ENCODE measurements at places on chromosomes 1 and 21.
A peak's percentile ranks its signal among the peaks of the same experiment; 100 is the strongest.

GRCh38 chr1:159937054-159937750 is 8.2 kb downstream of the IGSF9 start:
- no peaks in the 10 kb centered on the region for H3K27me3 ChIP-seq
- no peaks in the 10 kb centered on the region for H3K36me3 ChIP-seq
- DNase-seq: peak; percentile 74

DNA sequence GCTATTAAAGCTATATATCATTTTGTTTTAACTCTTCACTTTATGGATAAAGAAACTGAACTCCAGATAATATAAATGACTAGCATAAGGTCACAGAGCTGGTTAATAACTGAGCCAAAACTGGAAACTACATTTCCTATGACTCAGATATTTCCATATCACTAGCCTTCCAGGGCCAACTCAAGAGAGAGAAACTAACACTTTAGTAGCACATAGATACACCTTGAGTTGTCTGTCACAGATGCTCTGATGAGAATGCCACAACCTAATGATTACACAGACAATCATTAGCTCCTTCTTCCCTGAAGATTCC is 40.7 kb downstream of the NME7 start:
- no peaks in the 10 kb centered on the region for H3K27me3 ChIP-seq
- H3K4me1 ChIP-seq: no peaks in the 10 kb centered on the region
- H3K36me3 ChIP-seq: no peaks in the 10 kb centered on the region
- no peak overlapping the region for H3K4me3 ChIP-seq
- no peak for DNase-seq
- no peak overlapping the region for H3K27ac ChIP-seq

DNA sequence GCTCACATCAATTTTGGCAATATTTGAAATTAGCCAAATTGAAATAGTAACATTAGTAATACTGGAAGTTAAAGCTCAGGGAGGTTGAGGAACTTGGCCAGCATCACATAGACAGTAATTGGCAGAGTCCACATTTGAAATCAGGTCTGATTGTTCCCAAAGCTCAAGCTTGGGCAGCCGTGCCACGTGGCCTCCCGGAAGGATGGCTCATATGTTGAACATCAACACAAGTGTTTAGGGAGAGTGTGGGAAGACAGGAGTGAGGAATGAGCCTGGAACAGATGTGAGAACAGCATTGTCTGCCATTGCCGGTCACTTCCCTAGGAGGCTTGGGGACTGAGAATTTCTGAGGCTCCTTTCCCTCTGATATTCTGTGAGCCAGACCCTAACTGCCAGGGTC is 40.2 kb upstream of the RBM15 start:
- H3K36me3 ChIP-seq: no peaks in the 10 kb centered on the region
- no peak overlapping the region for H3K4me3 ChIP-seq
- H3K27me3 ChIP-seq: no peaks in the 10 kb centered on the region
- H3K27ac ChIP-seq: no peak overlapping the region

GRCh38 chr1:52569449-52570210 is 16.7 kb upstream of the TUT4 start:
- no peaks in the 10 kb centered on the region for H3K4me1 ChIP-seq
- no peaks in the 10 kb centered on the region for H3K27me3 ChIP-seq
- H3K4me3 ChIP-seq: no peak overlapping the region

GRCh38 chr1:184802354-184803179 is 47.9 kb upstream of the EDEM3 start:
- H3K27me3 ChIP-seq: no peaks in the 10 kb centered on the region
- H3K4me3 ChIP-seq: no peak overlapping the region
- no peaks in the 10 kb centered on the region for H3K4me1 ChIP-seq
- no peak for DNase-seq
- H3K36me3 ChIP-seq: no peaks in the 10 kb centered on the region

GRCh38 chr1:54989968-54990810 is 8.5 kb upstream of the BSND start:
- H3K36me3 ChIP-seq: no peaks in the 10 kb centered on the region
- H3K27ac ChIP-seq: peak overlapping the region; percentile 46
- no peaks in the 10 kb centered on the region for H3K27me3 ChIP-seq
- H3K4me1 ChIP-seq: peaks cover 7% of the 10 kb centered on the region
- no peak overlapping the region for H3K4me3 ChIP-seq

GRCh38 chr21:31931644-31932469 is 59.0 kb downstream of the HUNK start:
- H3K27me3 ChIP-seq: no peaks in the 10 kb centered on the region
- no peaks in the 10 kb centered on the region for H3K4me1 ChIP-seq
- H3K4me3 ChIP-seq: no peak overlapping the region
- DNase-seq: no peak
- H3K36me3 ChIP-seq: no peaks in the 10 kb centered on the region
- no peak overlapping the region for H3K27ac ChIP-seq

DNA sequence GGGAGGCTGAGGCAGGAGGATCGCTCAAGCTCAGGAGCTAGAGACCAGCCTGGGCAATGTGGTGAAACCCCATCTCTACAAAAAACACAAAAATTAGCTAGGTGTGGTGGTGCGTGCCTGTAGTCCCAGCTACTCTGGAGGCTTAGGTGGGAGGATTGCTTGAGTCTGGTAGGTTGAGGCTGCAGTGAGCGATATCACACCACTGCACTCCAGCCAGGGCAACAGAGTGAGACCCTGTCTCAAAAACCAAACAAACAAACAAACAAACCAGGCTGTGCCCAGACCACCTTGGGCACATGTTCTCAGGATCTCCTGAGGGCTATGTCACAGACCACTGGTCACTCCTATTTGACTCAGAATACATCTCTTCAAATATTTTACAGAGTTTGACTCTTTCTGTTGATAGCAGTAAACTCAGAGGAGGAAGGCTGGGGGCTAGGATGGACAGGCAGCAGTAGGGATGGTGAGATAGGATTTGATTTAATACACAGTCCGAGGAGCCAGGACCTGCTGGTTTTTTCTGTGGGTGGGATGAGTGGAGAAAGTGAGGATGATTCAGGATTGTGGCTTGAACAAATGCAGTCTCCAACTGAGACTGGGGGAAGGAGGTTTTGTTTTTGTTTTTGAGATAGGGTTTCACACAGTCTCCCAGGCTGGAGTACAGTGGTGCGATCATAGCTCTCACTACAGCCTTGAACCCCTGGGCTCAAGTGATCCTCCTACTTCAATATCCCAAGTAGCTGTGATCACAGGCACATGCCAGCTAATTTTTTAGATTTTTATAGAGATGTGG is 46.5 kb downstream of the OLFML3 start:
- no peaks in the 10 kb centered on the region for H3K27me3 ChIP-seq
- no peaks in the 10 kb centered on the region for H3K36me3 ChIP-seq
- H3K4me3 ChIP-seq: no peak overlapping the region
- H3K27ac ChIP-seq: no peak overlapping the region
- DNase-seq: no peak
- H3K4me1 ChIP-seq: no peaks in the 10 kb centered on the region

DNA sequence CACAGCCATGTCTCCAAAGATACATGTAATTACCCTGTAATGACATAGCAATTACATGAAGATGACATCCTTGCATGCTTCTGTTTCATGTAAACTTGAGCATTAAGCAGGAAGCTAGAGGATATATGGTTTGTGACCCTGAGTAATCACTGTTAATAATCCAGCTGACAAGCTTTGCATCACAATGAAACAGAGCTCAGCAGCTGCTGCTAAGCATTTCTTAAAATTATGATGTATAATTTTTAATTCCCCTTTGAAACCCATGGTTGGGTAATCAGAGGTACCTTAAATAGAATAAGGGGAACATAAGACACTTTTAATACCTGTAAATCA is 293.5 kb downstream of the NTNG1 start:
- H3K27me3 ChIP-seq: no peaks in the 10 kb centered on the region
- no peaks in the 10 kb centered on the region for H3K36me3 ChIP-seq
- H3K4me1 ChIP-seq: no peaks in the 10 kb centered on the region
- DNase-seq: no peak
- no peak overlapping the region for H3K4me3 ChIP-seq

GRCh38 chr21:46145840-46146691 is 9.3 kb downstream of the FTCD start:
- no peaks in the 10 kb centered on the region for H3K27me3 ChIP-seq
- no peak for DNase-seq
- no peaks in the 10 kb centered on the region for H3K4me1 ChIP-seq
- H3K27ac ChIP-seq: no peak overlapping the region
- no peak overlapping the region for H3K4me3 ChIP-seq

- no peaks in the 10 kb centered on the region for H3K4me1 ChIP-seq
- no peak overlapping the region for H3K27ac ChIP-seq
- no peak overlapping the region for H3K4me3 ChIP-seq
These were observed 50.8 kb downstream of the HS2ST1 start for GRCh38 chr1:86965012-86965826.

DNA sequence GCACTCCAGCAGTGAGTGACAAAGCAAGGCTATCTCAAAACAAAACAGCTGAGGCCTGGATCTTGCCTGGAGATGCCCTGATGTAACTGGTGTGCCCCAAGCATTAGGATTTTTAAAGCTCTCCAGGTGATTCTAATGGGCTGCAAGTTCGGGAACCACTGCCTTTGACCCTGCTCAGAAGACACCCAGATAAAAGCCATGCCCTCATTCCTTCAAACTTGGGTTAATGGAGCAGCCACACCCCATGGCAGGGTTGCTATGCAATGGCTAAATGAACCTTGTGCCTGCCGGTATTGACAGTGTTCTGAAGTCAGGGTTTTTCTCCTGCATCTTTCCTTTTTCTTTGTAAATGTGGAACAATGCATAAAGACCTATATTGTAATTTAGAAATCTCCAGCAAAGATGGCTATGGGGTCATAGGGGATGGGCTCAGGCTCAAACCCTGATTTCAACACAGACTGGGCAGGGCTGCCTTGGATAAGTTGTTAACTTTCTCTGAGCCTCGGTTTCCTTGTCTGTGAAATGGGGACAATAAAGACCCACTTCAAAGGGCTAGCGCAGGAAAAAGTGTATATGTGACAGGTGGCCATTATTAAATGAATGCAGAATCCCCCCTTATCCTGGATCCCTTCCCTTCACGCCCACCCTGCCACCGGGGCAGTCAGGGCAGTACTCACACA is 453 bp downstream of the TFF3 start:
- H3K36me3 ChIP-seq: no peaks in the 10 kb centered on the region
- H3K4me3 ChIP-seq: peak overlapping the region; percentile 28
- H3K27me3 ChIP-seq: no peaks in the 10 kb centered on the region
- H3K4me1 ChIP-seq: no peaks in the 10 kb centered on the region
- peak; percentile 70 for DNase-seq

- H3K4me1 ChIP-seq: no peaks in the 10 kb centered on the region
- DNase-seq: no peak
- H3K36me3 ChIP-seq: no peaks in the 10 kb centered on the region
- no peak overlapping the region for H3K4me3 ChIP-seq
These were observed 132.7 kb upstream of the FOXD3 start for GRCh38 chr1:63189677-63190076.

DNA sequence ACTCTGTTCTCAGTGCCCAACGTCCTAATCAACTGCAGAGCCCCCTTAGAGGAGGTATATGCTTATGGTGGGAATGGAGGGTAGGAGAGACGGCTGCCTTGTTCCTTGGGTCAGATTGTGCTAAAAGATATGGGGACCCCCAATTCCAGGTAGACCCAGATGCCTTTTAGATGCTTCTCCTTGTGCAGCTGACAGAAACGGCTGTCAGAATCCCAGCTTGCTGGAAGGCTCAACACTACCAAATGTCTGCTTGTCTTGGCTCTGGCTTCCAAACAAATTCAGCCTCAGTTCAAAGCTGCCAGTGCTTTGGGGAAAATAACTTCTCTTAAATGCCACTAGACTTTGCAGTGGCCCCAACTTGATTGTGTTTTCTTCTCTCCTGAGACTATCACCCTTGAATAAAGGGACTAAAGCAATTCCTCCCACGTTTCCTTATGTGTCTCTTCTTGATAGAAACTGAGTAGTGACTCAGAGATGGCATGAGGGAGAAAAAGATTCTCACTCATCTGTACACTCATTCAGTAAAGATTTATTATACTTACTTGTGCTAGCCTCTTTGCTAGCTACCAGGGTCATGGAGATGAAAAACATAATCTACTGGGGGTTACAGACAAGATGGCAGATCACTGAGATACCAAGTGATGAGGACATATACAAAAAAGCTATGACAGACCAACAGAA is 3.4 kb upstream of the RNF19B start:
- no peak for DNase-seq
- no peaks in the 10 kb centered on the region for H3K4me1 ChIP-seq
- H3K36me3 ChIP-seq: no peaks in the 10 kb centered on the region
- H3K27me3 ChIP-seq: no peaks in the 10 kb centered on the region

GRCh38 chr1:195962051-195962450 is 646.2 kb downstream of the KCNT2 start:
- no peak overlapping the region for H3K27ac ChIP-seq
- H3K27me3 ChIP-seq: no peaks in the 10 kb centered on the region
- no peaks in the 10 kb centered on the region for H3K36me3 ChIP-seq
- no peaks in the 10 kb centered on the region for H3K4me1 ChIP-seq
- no peak for DNase-seq
- no peak overlapping the region for H3K4me3 ChIP-seq

GRCh38 chr1:86085741-86086409 is 70.7 kb downstream of the COL24A1 start:
- no peaks in the 10 kb centered on the region for H3K27me3 ChIP-seq
- no peak for DNase-seq
- no peaks in the 10 kb centered on the region for H3K4me1 ChIP-seq
- H3K27ac ChIP-seq: no peak overlapping the region
- no peak overlapping the region for H3K4me3 ChIP-seq
